ENCODE measurements at places on chromosomes 12 and 14.

- peak; percentile 69 for DNase-seq
Measured at GRCh38 chr12:49776413-49776812, 35.1 kb downstream of the TMBIM6 start.

GRCh38 chr12:80101126-80101525 is 1.8 kb downstream of the OTOGL start:
- DNase-seq = no peak

DNA sequence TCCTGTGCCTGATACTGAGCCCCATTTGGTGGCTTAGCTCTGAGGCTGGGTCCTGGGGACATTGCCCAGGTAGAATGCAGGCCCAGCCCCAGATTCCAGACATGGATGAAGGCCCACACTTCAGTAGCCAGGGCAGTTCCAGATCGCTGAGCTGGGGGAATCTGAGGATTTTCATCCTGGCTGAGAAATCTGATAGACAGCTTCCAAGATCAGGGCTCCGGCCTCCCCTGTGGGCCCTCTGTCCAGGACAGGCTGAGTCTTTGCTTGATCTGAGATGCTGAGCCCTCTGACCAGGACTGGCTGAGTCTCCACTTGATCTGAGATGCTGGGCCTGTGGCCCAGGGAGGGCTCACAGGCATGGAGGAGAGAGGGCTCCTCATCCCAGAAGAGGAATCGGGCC is 3.3 kb upstream of the RASAL1 start:
- DNase-seq = no peak

GRCh38 chr12:68809190-68810026 is 1.4 kb downstream of the MDM2 start:
- DNase-seq = no peak

DNA sequence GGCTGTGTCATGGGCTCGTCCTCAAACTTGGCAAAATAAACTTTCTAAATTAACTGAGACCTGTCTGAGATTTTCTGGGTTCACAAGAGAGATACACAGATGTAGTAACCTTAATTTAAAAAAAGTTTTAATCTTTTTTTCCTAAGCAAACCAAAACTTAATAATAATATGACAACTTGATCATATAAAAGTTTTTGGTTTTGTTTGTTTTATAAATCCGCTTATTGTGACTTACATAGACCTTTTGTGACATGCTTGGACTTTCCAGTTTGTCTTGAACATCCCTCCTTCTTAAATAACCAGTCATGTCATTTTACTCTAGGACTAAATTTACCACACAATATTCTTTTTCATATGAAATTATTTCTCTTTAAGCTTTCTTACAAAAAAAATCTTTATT is 8.5 kb downstream of the RDH12 start:
- DNase-seq = no peak

DNA sequence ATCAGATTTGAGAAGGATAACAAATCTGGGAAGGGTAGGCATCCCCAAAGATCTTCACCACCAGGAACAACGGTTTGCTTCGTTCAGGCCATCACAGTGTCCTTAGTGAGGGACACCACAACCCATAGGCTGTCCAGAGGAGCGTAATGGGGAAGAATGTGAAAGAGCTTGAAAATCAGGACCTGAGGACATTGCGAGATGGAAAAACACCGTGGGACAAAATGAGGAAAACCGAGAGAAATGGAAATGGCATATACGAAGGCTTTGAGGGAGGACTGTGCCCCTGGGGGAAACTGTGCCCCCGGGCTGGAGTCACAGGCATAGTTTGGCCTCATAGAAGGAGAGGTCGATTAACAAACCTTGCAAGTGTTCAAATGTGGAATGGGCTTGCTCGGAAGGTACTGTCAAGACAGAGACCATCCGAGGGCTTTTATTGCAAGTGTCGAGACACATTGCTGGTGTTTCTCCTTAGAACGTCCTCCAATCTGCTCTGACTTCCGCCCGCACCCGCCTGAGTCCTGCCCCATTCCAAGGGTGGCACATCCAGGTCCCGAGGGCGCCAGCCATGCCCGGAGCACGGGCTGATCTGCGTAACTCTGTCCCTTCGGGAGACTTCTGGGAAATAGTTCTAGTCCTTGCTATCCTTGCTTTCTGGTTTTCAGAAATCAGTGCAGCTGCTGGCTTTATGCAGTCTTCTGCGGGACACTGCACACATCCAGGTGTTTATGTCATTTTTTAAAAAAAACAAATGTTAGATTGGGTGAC is 885 bp upstream of the PALS1 start:
- DNase-seq = peak; percentile 11

DNA sequence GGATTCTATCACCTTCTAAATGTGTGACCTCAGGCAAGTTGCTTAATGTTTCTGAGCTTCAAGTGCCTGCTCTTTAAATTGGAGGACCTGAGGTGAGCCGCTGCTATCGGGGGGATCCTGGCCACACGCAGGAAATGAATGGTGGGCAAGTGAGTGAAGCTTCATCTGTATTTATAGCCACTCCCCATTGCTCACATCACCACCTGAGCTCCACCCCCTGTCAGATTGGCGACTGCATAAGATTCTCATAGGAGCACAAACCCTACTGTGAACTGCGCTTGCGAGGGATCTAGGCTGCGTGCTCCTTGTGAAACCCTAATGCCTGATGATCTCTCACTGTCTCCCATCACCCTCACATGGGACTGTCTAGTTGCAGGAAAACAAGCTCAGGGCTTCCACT is 158.6 kb upstream of the CCND2 start:
- no peak for DNase-seq

- DNase-seq = no peak
Measured at GRCh38 chr12:593396-594270, 69.6 kb downstream of the NINJ2 start.

DNA sequence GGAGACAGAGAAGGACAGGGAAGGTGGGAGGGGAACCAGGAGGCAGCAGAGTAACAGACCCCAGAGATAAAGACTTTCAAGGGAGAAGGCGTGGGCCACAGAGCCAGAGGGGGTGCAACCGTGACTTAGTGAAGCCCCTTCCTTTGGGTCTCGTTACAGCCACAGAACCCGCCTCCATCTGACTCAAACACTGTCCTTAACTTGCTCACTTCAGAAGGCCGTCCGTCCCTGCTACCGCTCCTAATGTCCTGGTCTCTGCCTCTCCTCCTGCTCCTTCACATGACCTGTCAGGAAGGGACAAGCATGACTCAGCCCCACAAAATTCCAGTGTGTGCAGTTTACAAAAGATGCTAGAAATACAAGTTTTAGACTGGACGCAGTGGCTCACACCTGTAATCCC is 18.0 kb downstream of the RIMBP2 start:
- no peak for DNase-seq

GRCh38 chr12:24711056-24712008 is 237.6 kb downstream of the BCAT1 start:
- DNase-seq = no peak

- no peak for DNase-seq
Measured at GRCh38 chr12:132441871-132442863, 47.8 kb upstream of the FBRSL1 start.

DNA sequence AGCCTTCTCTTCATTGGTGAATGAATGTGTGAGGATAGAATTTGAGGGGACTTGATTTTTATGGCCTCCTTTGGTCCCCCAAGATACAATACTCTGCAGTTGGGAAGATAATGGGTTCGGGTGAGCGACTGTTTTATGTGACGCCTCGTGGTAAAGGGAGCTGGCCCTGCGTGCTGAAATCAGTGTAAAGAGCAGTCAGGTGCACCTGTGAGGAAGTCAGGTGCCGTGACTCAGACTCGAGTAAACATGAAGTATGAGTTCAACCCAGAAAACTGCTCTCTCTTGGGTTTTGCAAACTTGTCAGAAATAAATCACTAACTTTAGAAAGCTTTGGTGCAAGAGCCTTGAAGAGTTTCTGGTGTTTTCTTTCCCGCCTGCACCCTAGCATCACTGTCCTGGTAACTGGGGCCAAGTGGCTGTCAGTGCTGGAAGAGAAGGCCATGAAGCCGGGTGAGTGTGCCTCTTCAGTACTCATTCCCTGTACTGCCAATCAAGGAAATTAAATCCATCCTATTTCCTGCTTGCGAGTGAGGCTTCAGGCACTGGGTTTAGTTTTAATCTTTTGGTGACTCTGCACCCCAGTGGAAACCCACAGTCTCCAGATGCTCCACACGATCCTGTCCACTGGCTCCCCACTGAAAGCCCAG is 59.2 kb downstream of the AACS start:
- DNase-seq = no peak

Measured in brain microvascular endothelial cell (primary cell).